ENCODE measurements at places on chromosomes 5 and 9. TPM values are rescaled to one million over a fixed set of nuclear protein-coding genes. Genes with fewer than 3 reads are reported as not detected.

DNA sequence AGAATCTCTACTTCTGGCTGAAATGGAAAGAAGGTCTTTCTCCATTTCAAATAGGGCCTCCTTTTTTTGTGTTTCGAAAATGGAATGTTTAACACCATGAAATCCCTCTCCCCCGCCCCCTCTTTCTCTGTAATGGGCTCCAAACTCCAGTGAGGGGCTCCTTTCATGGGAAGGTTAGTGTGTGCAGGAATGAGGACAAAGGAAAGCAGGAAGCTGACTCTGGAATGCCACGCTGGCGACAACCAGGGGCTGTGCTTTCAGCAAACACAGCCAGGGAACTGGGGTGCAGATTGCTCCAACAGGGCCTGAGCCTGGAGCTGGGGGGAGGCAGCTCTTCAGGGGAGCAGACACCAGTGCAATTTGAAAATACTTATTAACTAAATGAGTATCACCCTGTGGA, 82.8 kb downstream of the CRB2 start:
- DNase-seq: no peak

DNA sequence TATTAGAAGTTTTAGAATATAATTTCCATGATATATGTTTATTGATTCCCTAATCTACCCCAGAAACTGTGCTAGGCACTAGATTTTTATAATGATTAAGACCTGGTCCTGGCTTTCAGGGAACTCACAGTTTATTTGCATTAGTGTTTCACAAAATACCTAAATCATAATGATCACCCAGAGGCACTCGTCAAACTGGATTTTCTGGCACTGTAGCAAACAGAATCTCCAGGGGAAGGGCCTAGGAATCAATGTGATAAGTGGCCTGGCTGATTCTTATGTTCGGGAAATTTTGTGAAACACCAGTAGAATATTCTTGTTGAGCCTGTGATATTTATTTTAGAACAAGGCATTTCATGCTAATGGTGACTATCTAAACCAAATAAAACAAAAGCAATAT, 37.4 kb upstream of the SRP19 start:
- DNase-seq: no peak

The NMUR2 gene
- total RNA-seq: not detected

- DNase-seq: no peak
Observed at GRCh38 chr5:127909066-127909465, 174.5 kb upstream of the SLC12A2 start.

GRCh38 chr5:89444088-89444487, 561.1 kb upstream of the MEF2C start:
- DNase-seq: no peak

The HACD4 gene
- 0.94 TPM for total RNA-seq

The GZMA gene
- not detected for total RNA-seq

GRCh38 chr9:91500509-91501014, 76.9 kb upstream of the NFIL3 start:
- no peak for DNase-seq

The SOWAHA gene
- total RNA-seq: 5.1 TPM

The LTC4S gene
- total RNA-seq: 1.7 TPM

DNA sequence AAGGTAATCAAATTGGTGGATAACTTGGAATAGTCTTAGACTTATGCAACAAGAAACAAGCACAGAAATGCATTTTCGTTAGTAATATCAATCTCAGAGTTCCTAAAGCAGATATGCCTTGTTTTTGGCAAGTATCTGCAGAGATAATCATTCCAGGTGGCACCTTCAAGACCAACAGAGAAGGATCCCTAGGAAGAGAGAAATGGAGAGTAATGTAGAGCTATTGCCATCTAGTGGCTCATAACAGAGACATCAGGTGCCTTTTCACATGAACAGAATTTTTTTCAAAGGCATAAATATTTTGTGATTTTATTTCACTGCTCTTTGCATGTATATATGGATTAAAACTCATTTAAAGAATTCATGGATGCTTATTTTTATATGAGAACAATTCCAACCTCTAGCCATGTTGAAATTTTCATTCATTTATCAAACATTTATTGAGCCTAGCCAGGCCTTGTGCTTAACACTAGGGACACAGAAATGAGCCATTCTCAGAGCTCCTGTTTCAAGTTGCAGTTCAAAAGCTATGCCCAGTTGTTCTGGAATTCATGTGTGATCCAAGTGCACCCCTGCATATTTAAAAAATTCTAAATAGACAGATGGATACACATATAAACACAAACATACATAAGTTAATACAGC, 117.5 kb upstream of the OR13F1 start:
- no peak for DNase-seq

GRCh38 chr5:60102961-60103693, 209.6 kb upstream of the PDE4D start:
- DNase-seq: no peak

DNA sequence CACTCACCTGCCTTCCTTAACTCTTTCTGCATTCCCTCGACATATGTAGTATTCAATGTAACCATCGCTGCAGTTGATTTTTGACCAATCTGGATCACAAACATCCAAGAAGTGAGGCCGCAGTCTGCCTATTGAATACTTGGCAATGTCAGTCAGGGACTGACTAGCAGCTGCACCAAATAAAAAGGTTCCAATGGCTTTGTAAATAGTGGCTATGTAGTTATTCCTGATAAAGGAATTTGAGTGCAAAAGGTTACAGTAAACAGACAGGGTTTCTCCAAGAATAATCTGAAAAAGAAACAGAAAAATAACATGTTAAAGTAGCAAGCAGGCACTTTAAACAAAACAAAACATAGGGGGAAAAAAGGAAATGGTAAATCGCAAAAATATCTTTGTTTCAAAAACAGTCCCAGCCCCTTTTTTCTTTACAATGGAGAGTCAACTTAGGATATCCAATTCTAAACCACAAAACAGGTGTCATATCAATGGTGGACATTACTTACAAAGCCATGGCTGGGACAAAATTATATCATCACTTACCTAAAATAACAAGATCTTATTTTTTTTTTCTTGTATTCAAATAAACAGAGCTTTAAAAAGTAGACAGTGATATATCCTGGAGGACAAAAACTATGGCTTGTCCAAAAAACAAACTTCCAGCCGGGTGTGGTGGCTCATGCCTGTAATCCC, 66.8 kb downstream of the PLPP1 start:
- no peak for DNase-seq

DNA sequence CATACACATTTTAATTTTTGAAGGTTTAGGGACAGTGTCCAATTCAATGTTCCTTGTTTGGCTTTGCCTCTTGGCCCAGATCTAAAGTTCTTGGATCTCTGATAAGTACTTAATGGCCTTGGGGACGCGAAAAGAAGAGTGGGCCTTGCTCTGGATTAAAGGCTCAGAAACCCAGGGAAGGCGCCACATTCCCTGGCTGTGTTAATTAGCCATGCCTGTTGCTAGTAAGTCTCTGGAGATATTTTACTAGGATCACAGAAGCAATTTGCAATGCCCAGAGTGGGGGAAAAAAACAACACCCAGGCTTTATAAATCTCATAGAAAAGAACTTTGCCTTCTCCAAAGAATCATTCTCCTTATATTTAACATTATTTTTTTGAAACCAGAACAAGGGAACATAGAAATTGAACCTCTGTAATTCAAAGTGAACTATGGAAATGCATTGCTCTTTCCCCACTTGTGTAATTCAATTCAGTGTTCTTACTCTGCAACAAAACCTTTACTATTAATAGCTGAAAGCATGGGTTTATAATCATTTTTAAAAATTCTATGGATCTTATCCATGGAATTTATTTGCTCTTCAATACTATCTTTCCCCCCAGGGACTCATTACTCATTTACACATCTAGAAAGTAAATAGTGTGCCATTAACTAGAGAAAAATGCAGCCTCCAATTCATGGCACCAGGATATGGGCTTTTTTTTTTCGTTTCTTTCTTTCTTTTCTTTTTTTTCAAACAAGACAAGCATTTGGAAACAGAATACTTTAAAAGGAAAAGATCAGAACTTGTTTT, 172.2 kb upstream of the ANKRD55 start:
- no peak for DNase-seq

DNA sequence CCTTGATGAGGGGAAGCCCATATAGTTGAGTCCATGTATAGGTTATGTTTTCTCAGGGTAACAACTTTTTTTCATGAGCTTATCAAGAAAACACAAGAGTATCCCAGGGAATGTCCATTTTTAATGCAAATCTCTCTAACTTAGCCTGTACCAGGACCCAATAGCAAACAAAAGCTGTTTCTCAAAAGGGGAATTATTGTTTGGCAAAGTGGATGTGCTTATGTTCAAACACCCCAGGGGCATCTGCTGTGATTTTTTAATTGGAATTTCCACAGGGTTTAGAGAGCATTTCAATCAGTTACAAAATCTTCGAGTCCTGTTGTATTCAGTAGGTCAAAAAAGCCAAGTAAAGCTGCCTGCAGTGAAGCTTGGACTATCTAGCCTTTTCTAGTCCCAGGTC, 33.4 kb upstream of the CSNK1G3 start:
- DNase-seq: no peak

The KIF27 gene
- 17.3 TPM for total RNA-seq

GRCh38 chr9:14340219-14340873, 26.4 kb upstream of the NFIB start:
- no peak for DNase-seq

DNA sequence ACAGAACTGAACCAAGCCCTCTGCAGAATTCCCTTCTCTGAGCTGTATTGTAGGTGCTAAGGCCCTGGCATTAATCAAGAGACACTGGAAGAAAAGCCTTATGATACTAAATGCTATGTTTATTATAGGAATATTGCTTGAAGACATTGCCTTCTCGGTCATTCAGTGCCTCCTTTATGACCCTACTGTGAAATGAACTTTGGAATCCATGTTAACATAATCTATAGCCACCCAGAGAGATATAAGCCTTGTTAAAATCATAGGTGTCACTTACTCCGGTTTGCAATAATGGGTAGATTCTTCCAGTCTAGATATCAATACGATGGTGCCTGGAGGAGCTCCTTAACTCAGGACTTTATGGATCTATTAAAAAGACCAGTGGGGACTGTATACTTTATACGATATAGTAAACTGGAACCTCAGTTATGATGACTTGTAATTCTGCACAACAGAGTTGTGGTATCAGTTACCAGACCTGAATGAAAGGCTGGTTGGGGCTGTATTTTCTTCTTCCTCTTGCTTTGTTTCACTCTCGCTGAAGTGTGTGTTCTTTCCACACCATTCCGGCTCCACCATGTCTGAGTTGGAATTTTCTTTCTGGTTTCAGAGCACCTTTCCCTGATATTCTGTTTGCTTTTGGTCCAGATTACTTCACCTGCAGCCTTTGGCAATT, 154.5 kb downstream of the DROSHA start:
- no peak for DNase-seq

The SELENOP gene
- 53.7 TPM for total RNA-seq

DNA sequence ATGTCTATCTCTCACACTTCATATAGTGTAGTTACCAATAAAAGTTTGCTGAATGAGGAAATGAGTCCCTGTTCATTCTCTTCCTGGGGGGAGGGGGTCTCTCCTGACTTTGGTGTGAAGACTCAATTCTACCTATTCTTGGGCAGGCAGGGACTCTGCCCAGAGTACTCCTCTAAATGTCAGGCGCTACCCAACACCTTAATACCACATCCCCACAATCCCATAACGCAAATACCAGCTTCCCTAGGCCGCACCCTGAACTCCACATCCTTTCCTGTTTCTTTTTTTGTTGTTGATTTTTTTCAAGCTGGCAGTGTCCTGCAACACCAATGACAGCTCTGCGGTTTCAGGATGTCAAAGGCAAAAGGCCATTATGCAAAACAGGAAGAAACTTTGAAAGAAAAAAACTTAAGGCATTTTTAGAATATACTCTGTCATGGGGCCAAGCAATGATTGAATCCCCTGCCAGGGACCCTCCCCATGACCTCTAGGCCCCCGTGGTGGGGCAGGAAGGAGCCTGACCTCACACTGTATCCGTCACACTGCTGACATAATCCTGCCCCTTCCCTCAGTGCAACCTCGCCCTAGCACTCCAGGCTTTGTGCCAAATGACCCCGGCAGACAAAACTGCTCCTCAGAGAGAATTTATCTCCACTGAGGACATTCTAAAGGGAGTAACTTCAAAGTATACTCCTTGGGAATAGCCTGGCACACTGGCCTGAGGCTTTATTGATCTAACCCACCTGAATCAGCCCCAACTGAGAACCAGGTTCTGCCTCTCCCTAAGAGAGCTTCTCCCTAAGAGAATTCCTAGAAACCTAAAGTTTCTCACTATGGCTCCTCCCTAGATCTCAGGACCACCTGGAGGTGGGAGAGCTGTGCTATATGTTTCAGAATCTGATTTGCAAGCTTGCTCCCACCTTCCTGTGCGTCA, 8.0 kb downstream of the B4GALT1 start:
- no peak for DNase-seq

The LMX1B gene
- not detected for total RNA-seq

- no peak for DNase-seq
Observed at GRCh38 chr5:96978812-96979449, 43.1 kb downstream of the LNPEP start.

The KIF24 gene
- total RNA-seq: 0.78 TPM

DNA sequence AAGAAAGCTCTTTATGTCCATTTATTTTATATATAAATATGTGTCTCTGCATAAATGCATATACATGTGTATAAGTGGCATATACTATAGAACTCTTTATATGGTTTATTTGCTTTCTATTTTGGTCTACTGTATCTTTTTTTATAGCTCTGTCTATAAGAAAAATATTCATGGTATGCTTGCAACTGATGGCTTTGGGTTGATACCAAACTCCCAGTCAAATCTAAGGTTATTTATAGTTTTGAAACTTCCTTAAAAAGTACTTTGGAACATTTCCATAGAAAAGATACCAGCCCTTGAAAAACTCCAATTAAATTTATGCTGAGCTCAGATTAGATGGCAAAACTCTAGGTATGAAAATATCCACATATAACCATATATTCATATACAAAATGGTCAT, 120.0 kb upstream of the KLF9 start:
- no peak for DNase-seq

- DNase-seq: no peak
Observed at GRCh38 chr5:172591636-172592035, 49.4 kb upstream of the NEURL1B start.

GRCh38 chr5:175032741-175033151, 308.4 kb downstream of the MSX2 start:
- no peak for DNase-seq

DNA sequence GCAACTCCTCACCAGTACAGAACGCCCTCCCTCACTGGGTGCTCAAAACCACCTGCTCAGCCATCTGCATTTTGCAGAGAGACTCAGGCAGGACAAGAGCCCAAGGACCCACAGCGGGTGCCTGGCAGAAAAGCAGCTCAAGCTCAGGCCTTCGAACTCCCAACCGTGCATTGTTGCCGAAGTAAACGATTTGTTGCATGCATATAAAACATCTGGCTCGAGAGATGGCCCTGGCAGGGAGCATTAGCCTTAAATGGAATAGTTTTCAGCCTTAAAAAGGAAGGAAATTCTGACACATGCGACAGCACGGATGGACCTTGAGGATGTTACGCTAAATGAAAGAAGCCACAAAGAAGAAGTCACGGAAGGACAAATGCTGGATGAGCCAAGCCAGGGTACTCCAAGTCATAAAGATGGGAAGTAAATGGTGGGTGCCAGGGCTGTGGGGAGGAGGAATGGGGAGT, 160.4 kb upstream of the PHYKPL start:
- no peak for DNase-seq

The URM1 gene
- total RNA-seq: 21.8 TPM

The SHROOM1 gene
- total RNA-seq: 0.47 TPM

- DNase-seq: no peak
Observed at GRCh38 chr9:115115117-115115880, 2.7 kb downstream of the TNC start.

GRCh38 chr5:151123897-151124751, 33.5 kb downstream of the ANXA6 start:
- no peak for DNase-seq

- DNase-seq: no peak
Observed at GRCh38 chr5:93596310-93596675, 13.3 kb downstream of the NR2F1 start.

GRCh38 chr5:144369006-144369405, 198.3 kb downstream of the KCTD16 start:
- no peak for DNase-seq

All from occipital lobe (tissue), 3 donors.